ENCODE measurements at places on chromosomes 3 and 15. TPM values are rescaled to one million over a fixed set of nuclear protein-coding genes. Genes with fewer than 3 reads are reported as not detected.

DNA sequence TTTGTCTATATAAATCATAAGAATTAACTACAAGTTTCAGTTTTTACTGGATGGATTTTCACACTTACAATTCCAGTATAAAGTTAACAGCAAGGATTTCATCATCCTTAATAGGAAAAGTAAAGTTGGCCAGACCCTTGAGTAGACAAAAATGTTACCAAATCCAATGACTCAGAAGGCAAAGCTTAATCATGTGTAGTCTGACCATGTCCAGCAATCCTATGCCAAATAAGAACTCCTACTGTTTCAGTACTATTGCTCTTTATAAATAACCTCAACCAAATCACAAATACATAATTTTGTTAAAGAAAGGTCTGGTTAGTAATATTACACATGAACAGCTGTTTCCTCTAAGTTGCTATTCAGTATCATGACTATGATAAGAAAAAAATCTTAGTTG is 35.0 kb downstream of the PLOD2 start:
- peak; percentile 57 for DNase-seq

- DNase-seq, result no peak
These were observed 44.8 kb downstream of the PXYLP1 start for GRCh38 chr3:141276398-141276797.

DNA sequence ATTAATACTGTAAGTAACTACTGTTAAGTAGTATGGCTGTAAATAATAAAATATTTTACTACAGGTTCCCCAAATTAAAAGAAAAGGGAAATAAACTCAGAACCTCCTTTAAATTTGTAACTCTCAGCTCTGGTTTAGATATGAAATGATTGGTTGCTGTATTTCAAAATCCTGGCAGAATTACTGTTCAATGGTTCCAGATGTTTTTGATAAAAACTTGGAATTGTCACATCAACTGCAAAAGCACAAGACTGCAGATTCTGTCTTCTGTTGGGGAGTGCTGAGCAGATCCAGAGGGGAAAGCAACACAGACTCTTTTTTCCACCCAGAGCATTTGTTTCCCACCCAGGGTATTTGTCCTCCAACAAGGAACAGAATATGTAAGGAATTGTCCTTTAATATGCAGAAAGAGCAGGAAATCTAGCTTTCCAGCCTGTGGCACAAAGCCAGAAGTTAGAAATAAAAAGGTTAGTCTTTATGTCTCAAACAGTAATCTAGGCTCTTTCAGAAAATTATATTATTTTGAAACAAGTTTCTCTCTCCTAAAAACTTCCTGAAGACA is 178.1 kb downstream of the KLHL25 start:
- no peak for DNase-seq

GRCh38 chr3:123620343-123620742 is 35.5 kb upstream of the HACD2 start:
- DNase-seq, result peak; percentile 60

DNA sequence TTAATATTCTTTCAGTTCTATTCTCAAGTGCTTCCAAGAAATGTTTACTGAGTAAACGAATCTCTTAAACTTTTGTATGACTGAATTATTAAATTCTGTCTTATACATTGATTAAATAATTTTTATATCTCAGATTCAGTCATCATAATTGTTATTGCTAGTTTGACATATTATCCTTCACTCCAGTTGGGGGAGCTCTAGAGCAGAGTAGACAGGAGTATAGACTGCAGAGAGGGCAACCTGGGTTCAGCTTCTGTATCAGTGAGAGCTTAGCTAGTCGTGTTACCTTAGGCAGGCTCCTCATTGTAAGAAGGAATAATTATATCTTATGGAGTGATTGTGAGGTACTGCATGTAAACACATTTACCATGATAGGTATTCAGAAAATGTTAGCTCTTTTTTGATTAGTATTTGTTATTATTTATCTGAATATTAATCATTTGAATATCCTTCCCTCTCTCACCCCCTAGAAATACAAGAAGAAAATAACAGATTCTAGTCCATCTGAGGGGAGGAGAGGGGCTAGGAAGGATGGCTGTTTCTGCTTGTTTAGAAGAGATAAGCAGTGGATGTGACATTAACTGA is 31.0 kb upstream of the ZCWPW2 start:
- no peak for DNase-seq

- peak; percentile 44 for DNase-seq
These were observed 66.0 kb downstream of the ASB7 start for GRCh38 chr15:100668348-100668745.

- no peak for DNase-seq
These were observed 799.8 kb downstream of the DIPK2A start for GRCh38 chr3:144771381-144771870.

DNA sequence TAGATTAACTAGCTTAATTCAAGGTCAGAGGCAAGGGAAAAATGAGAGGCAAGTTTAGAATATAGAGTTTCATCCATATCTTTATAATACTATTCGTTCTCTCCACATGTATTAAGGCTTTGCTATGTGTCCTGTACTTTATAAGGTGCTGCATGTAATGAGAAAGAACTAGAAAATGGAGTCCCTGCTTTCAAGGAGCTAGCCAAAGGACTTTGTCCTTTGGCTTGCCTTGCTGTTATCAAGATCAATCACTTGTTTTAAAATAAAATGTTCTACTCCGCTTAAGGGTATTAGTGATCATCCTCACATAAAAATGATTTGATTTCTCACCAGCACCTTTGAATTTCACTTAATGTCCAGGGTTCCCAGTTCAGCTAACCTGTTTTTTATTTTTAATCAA is 470.9 kb downstream of the WDR72 start:
- DNase-seq, result no peak

GRCh38 chr3:127964053-127964452 is 49.0 kb downstream of the KBTBD12 start:
- peak; percentile 70 for DNase-seq

GRCh38 chr3:65864357-65864904 is 174.3 kb downstream of the MAGI1 start:
- DNase-seq, result no peak

FETUB gene
- polyA plus RNA-seq, result not detected

CFAP100 gene
- polyA plus RNA-seq, result 7.9 TPM

LMAN1L gene
- not detected for polyA plus RNA-seq

BMF gene
- 43.9 TPM for polyA plus RNA-seq
